ENCODE measurements at places on chromosomes 6 and 20. TPM values are rescaled to one million over a fixed set of nuclear protein-coding genes. Genes with fewer than 3 reads are reported as not detected.

KLC4 gene
- 45.8 TPM for total RNA-seq

ALDH8A1 gene
- 3.6 TPM for total RNA-seq

DYNLT2 gene
- 4.3 TPM for total RNA-seq

GRM1 gene
- not detected for total RNA-seq

CNR1 gene
- not detected for total RNA-seq

COL10A1 gene
- total RNA-seq = not detected

MOCS3 gene
- total RNA-seq = 8.4 TPM

TSPYL4 gene
- total RNA-seq = 19.7 TPM

NOTCH4 gene
- total RNA-seq = 0.66 TPM

NRSN1 gene
- not detected for total RNA-seq

TSBP1 gene
- total RNA-seq = not detected

DUSP15 gene
- total RNA-seq = 0.93 TPM

MPIG6B gene
- total RNA-seq = not detected

HLA-DOA gene
- 0.09 TPM for total RNA-seq

SAMD5 gene
- total RNA-seq = 0.04 TPM

DDX27 gene
- total RNA-seq = 88.3 TPM

SLC44A4 gene
- total RNA-seq = 5.9 TPM

FNDC1 gene
- total RNA-seq = not detected

SLC22A16 gene
- total RNA-seq = not detected

CPXM1 gene
- total RNA-seq = not detected

ZC3H12D gene
- total RNA-seq = 2.7 TPM

COL11A2 gene
- total RNA-seq = 0.55 TPM

APCDD1L gene
- not detected for total RNA-seq

HTR1E gene
- total RNA-seq = not detected

LPA gene
- not detected for total RNA-seq

DEFB132 gene
- total RNA-seq = not detected

RUNX2 gene
- not detected for total RNA-seq

SAMD10 gene
- total RNA-seq = 6.1 TPM

CST2 gene
- total RNA-seq = not detected

SPATS1 gene
- not detected for total RNA-seq

ADNP gene
- total RNA-seq = 60.7 TPM

ARMH2 gene
- total RNA-seq = not detected

NEURL2 gene
- total RNA-seq = 4.1 TPM

KCNQ5 gene
- total RNA-seq = not detected

CRISP3 gene
- not detected for total RNA-seq

C2 gene
- total RNA-seq = 165 TPM

RAET1G gene
- total RNA-seq = not detected

ZBTB46 gene
- 10.9 TPM for total RNA-seq

BPIFB2 gene
- 54.5 TPM for total RNA-seq

OR2H2 gene
- not detected for total RNA-seq

CST4 gene
- not detected for total RNA-seq

YWHAB gene
- total RNA-seq = 121 TPM

All from HepG2 (cell line).